MCF 10A (cell line): ENCODE measurements at places on chromosomes 5 and 9. TPM values are rescaled to one million over a fixed set of nuclear protein-coding genes. Genes with fewer than 3 reads are reported as not detected.
A peak's percentile ranks its signal among the peaks of the same experiment; 100 is the strongest.

GRCh38 chr5:140054086-140054689 lies 11.1 kb upstream of the NRG2 start:
- no peaks in the 10 kb centered on the region for H3K36me3 ChIP-seq
- no peak overlapping the region for H3K27ac ChIP-seq
- H3K4me1 ChIP-seq: no peaks in the 10 kb centered on the region

GRCh38 chr9:131628459-131629225 lies 83.3 kb downstream of the PRRT1B start:
- H3K4me1 ChIP-seq: peaks cover 10% of the 10 kb centered on the region
- no peaks in the 10 kb centered on the region for H3K27me3 ChIP-seq
- H3K4me3 ChIP-seq: no peak overlapping the region
- no peak for DNase-seq
- no peak overlapping the region for H3K27ac ChIP-seq

- H3K27me3 ChIP-seq: no peaks in the 10 kb centered on the region
- no peak overlapping the region for H3K4me3 ChIP-seq
- no peaks in the 10 kb centered on the region for H3K4me1 ChIP-seq
Measured at GRCh38 chr9:114247077-114247476, 75.8 kb upstream of the ORM1 start.

DNA sequence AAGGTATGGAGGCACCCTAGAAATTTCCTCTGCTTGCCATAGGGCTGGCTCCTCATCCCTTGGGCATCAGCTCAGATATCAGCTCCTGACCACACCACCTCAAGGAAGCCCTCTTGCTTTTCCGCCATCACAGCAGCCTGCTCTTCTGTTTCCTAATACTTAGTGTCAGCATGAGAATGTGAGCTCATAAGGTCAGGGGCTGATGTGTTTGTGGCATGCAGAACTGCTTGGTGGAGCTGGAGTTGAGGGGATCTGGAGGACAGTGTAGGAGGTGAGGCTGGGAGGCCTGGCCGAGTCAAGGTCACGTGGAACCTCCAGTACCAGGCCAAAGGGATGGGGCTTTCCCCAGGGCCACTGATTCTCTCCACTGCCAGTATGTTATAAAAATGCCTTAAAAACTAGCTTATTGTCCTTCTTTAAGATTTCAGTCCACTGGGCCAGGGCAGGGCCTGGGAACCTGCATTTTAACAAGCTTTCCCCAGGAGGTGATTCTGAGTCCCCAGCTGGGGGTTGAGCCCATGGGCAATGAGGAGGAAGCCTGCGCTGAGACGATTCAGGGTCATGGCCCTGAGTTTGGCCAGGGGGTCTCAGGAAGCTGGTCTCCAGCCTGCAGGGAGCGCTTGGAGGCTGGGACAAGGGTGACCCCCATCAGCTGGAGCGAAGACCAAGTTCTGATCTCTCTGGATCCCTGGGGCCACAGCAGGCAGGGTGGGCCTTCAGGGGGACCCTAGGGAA lies 28.6 kb downstream of the DAB2IP start:
- no peak for DNase-seq
- no peak overlapping the region for H3K4me3 ChIP-seq
- H3K27ac ChIP-seq: no peak overlapping the region
- peaks cover 3% of the 10 kb centered on the region for H3K4me1 ChIP-seq
- no peaks in the 10 kb centered on the region for H3K27me3 ChIP-seq
- peaks cover 5% of the 10 kb centered on the region for H3K36me3 ChIP-seq

GRCh38 chr9:38727497-38728001 lies 7.6 kb upstream of the FAM240B start:
- peak; percentile 82 for DNase-seq
- no peak overlapping the region for H3K4me3 ChIP-seq
- H3K4me1 ChIP-seq: no peaks in the 10 kb centered on the region
- H3K36me3 ChIP-seq: no peaks in the 10 kb centered on the region

DNA sequence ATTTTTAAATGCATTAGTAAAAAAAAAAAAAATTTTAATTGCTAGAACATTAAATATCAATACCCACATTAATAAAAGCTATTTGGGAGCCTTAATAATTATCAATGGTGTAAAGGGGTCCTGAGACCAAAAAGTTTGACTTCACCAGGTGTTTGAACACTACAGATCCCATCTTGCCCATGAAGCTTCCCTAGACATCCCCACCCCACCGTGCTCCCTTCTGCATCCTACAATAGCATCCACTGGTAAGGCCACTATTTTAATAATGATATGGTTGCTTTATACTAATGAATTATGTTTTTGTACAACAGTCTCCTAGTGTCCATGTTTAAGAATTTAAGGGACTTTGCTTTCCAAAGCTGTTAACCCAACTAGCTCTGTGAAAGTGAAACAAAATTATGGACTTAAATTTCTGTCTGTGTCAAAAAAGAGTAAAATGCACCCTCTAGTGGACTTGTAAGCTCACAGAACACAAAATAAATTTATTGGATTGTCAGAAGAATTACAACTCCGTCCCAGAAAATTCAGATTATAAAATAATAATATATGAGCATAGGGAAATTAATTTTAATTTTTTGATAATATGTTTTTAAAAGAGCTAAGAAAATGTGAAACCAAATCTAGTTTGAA lies 76.0 kb downstream of the ARL15 start:
- peaks cover under 1% of the 10 kb centered on the region for H3K4me1 ChIP-seq
- H3K27ac ChIP-seq: no peak overlapping the region
- no peaks in the 10 kb centered on the region for H3K27me3 ChIP-seq
- no peak overlapping the region for H3K4me3 ChIP-seq

DNA sequence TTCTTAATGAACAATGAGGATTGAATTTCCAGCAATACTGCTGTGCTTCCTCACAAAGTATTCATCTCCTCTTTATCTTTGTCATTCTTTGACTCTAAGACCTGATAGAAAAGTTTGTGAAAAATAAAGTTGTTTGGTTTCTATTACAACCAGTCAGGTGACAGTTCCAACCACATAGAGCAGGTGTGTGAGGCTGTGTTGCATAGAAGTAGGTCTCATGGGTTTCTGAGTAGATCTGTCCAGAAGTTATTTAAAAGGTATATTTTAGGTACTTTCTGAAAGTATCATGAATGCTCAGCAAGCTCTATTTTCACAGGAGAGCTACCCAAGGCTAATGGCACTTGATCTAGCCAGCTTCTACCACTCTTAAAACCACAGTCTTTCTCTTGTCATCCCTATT lies 637.0 kb downstream of the DNAH5 start:
- peaks cover 8% of the 10 kb centered on the region for H3K4me1 ChIP-seq
- no peak overlapping the region for H3K27ac ChIP-seq
- DNase-seq: no peak
- no peaks in the 10 kb centered on the region for H3K27me3 ChIP-seq
- no peaks in the 10 kb centered on the region for H3K36me3 ChIP-seq
- no peak overlapping the region for H3K4me3 ChIP-seq

GRCh38 chr5:142293486-142293885 lies 31.3 kb downstream of the SPRY4 start:
- no peaks in the 10 kb centered on the region for H3K27me3 ChIP-seq
- no peak for DNase-seq
- no peaks in the 10 kb centered on the region for H3K36me3 ChIP-seq
- peaks cover 5% of the 10 kb centered on the region for H3K4me1 ChIP-seq
- no peak overlapping the region for H3K27ac ChIP-seq
- no peak overlapping the region for H3K4me3 ChIP-seq

GRCh38 chr5:58073243-58073642 lies 386.6 kb downstream of the PLK2 start:
- no peak overlapping the region for H3K4me3 ChIP-seq
- H3K36me3 ChIP-seq: peaks cover 2% of the 10 kb centered on the region
- H3K4me1 ChIP-seq: no peaks in the 10 kb centered on the region
- no peaks in the 10 kb centered on the region for H3K27me3 ChIP-seq
- H3K27ac ChIP-seq: no peak overlapping the region
- no peak for DNase-seq

DNA sequence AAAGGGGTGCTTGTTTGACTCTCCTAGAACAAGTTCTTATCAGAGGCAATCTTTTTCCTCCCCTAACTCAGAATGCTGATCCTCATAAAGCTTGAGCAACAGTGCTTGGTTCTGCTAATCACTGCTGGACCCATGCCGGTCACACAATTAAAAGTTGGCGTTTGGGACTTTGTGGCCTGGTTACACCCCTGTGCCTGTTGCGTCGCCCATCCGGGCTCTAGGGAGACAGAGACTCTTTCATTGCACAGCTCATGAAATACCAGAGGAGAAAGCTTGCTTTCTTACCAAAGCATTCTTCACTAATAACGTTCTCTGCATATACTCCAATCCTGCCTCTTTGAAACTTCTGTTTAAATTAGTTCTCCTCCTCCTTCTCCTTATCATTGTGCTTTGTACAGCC lies 301.1 kb downstream of the NR3C1 start:
- H3K4me1 ChIP-seq: peaks cover 5% of the 10 kb centered on the region
- DNase-seq: no peak
- H3K27ac ChIP-seq: no peak overlapping the region
- H3K27me3 ChIP-seq: no peaks in the 10 kb centered on the region
- peaks cover 6% of the 10 kb centered on the region for H3K36me3 ChIP-seq
- H3K4me3 ChIP-seq: no peak overlapping the region

DNA sequence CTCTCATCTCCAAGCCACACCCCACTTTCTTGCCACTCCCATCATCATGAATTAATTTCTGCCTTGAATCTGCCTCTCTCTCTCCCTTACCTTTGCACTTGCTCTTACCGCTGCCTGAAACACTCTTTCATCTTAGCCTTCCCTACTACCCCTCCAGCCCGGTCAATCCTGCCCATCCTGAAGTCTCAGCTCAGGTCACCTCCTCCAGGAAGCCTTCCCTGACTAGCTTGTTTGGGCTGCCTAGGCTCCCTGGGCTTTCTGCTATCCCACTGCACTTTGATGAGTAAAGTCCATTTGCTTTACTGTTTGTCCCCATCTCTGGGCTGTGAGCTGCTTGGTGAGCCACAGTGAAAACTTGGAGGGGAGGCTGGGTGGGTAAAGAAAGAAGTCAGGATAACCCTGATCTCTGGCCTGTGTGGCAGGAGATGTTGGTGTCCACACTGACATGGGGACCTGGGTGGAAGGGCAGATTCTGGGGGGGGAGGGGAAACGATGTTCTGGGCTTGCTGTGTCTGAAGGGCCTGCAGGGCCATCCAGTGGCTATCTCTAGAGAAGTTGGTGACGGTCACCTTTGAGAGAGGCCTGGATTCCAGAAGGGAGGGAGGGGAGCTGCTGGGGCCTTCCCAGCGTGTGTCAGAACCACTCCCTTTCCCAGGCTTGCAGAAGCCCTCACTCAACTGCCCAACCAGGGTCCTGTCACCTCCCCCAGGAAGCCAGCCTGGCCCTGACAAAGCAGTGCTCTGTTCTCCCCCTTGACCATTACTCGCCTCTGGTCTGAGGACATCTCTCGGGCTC lies 75.0 kb upstream of the DAB2IP start:
- no peak for DNase-seq
- no peaks in the 10 kb centered on the region for H3K36me3 ChIP-seq
- peaks cover 38% of the 10 kb centered on the region for H3K27me3 ChIP-seq
- no peak overlapping the region for H3K4me3 ChIP-seq
- H3K4me1 ChIP-seq: no peaks in the 10 kb centered on the region

GRCh38 chr9:36137392-36138004 lies 965 bp downstream of the GLIPR2 start:
- DNase-seq: no peak
- no peak overlapping the region for H3K27ac ChIP-seq
- peak overlapping the region; percentile 78 for H3K4me3 ChIP-seq
- H3K4me1 ChIP-seq: peaks cover 7% of the 10 kb centered on the region
- H3K36me3 ChIP-seq: no peaks in the 10 kb centered on the region

GRCh38 chr5:115703514-115703913 lies 77.7 kb upstream of the TMED7 start:
- H3K27me3 ChIP-seq: no peaks in the 10 kb centered on the region
- no peaks in the 10 kb centered on the region for H3K36me3 ChIP-seq
- no peak for DNase-seq
- no peak overlapping the region for H3K27ac ChIP-seq

- no peak overlapping the region for H3K4me3 ChIP-seq
- peaks cover 27% of the 10 kb centered on the region for H3K4me1 ChIP-seq
- peak overlapping the region; percentile 63 for H3K27ac ChIP-seq
- peaks cover 9% of the 10 kb centered on the region for H3K27me3 ChIP-seq
- peak; percentile 78 for DNase-seq
- no peaks in the 10 kb centered on the region for H3K36me3 ChIP-seq
Measured at GRCh38 chr9:124779368-124780059, 2.6 kb downstream of the OLFML2A start.

GRCh38 chr9:70551396-70551795 lies 136.9 kb upstream of the KLF9 start:
- H3K4me1 ChIP-seq: peaks cover 9% of the 10 kb centered on the region

DNA sequence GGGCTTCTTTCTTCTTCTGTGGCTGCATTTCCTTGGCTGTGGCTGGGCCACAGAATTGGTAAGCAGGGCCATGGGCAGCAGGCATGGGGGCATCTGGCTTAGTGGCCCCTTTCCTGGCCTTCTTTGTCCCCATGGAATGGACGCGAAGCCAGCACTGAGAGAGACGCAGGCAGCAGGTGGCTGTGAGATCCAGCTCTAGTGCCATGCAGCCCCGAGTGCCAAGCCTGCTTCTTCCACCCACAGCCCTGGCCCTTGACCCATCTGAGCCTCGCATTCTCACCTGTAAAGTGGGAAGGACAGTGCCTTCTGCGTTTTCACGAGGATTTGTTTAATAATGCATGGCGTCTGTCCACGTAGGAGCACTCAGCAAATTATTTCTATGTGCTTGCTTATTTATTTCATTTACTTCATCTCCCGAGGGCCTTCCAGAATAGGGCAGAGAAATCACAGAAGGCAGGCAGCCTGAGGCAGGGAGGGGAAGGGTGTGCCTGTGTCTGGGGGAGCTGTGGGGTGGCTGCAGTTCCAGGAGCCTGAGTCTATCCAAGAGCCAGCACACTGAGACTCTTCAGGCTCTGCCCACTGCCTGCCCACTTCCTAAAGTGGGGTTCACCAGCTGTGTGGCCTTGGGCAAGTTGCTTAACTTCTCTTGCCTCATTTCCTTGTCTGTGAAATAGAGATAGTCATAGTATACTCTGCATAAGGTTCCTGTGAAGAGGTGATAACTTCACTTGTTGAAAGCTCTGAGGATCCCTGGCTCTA lies 55.2 kb downstream of the NTNG2 start:
- peaks cover 6% of the 10 kb centered on the region for H3K4me1 ChIP-seq
- no peak overlapping the region for H3K27ac ChIP-seq
- no peak for DNase-seq
- H3K4me3 ChIP-seq: no peak overlapping the region

DNA sequence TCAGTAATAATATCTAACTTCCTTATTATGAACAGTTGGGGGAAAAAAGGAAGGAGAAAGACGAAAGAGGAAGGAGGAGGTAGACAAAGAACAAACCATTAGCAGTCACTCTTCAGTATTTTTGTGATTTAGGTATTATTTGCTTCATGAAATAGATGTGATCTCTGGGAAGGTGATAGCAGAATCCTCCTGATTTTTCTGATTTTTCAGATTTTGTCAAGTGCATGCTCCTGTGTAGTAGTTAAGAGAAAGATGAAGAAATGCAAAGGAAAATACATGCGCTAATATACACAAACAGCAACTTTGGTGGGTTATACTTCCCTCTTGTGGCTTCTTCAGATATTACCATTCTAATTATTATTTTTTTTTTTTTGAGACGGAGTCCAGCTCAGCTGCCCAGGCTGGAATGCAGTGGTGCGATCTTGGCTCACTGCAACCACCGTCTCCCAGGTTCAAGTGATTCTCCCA lies 31.6 kb downstream of the LMNB1 start:
- no peaks in the 10 kb centered on the region for H3K27me3 ChIP-seq
- peaks cover 17% of the 10 kb centered on the region for H3K4me1 ChIP-seq
- H3K27ac ChIP-seq: peak overlapping the region; percentile 61
- DNase-seq: peak; percentile 61

The TPRN gene
- 12.6 and 13.4 TPM in 2 replicates for total RNA-seq

The CDO1 gene
- total RNA-seq: 0.42 and 0.44 TPM in 2 replicates

The IL17B gene
- not detected in 2 replicates for total RNA-seq

The PCDHAC1 gene
- 17.2 and 26.3 TPM in 2 replicates for total RNA-seq

The GLRA1 gene
- total RNA-seq: not detected in 2 replicates

The FBXW5 gene
- 88.8 and 100 TPM in 2 replicates for total RNA-seq

The FBLL1 gene
- 0.42 TPM in 1 of 2 replicates, not detected in the other for total RNA-seq

The SIGMAR1 gene
- total RNA-seq: 82.1 and 99.8 TPM in 2 replicates
